ENCODE measurements at places on chromosomes 1 and 21. TPM values are rescaled to one million over a fixed set of nuclear protein-coding genes. Genes with fewer than 3 reads are reported as not detected.
A peak's percentile ranks its signal among the peaks of the same experiment; 100 is the strongest.

DNA sequence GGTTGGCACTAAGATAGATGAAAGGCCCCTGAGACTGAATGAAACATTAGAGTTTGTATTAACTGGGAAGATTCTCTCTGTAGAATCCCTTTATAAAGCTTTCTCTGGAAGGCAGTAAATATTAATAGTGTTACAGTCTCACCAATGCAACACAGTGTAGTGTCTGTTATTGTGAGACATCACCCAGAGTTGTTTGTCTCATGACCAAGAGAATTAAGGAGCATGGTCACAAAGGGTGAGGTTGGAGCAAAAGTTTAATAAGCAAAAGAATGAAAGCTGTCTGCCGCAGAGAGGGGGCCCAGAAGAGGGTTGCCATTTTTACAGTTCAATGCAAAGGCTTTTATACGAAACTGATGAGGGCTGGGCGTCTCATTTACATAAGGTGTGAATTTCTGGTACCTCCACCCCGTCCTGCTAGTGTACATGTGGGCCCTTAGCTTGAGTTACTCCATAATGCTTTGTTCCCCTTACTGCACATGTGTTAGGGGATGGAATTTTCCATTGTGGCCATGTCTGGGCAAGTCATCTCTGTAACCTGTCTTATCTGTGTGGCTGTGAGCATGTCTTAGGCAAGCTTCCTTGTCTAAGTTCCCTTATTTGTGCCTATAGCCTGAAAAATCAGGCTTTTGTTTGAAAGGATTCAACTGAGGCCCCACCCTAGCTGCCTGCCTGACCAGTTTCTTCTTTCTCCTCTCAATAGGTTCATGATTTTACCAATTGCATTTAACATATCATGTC is 184.1 kb downstream of the RASAL2 start:
- H3K27ac ChIP-seq = no peak overlapping the region
- H3K27me3 ChIP-seq = no peaks in the 10 kb centered on the region
- peaks cover 19% of the 10 kb centered on the region for H3K4me1 ChIP-seq
- H3K4me3 ChIP-seq = no peak overlapping the region

The NFIA gene
- polyA plus RNA-seq = 4.1 TPM

The OR2L8 gene
- polyA plus RNA-seq = not detected

The SGIP1 gene
- 22.1 TPM for polyA plus RNA-seq

DNA sequence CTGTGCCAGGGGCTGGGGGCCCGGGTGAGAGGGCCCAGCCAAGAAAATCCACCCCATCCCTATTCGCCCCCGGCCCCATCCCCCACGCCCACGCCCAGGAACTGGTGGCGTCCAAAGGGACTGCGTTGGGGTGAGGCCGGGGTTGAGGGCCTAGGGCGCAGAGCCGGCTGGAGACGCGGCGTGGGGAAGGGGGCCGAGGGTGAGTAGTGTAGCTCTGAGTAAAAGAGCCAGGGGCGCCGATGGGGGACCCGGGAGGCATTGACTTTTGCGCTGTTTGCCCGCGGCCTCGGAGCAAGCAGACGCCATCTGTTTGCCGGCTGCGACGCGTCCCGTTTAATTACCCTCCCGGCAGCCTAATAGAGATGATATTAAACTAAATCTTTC is 3.5 kb upstream of the DMRTA2 start:
- DNase-seq = peak; percentile 52
- peaks cover 24% of the 10 kb centered on the region for H3K4me1 ChIP-seq
- H3K36me3 ChIP-seq = no peaks in the 10 kb centered on the region
- no peak overlapping the region for H3K4me3 ChIP-seq
- no peak overlapping the region for H3K27ac ChIP-seq
- H3K27me3 ChIP-seq = peaks cover 85% of the 10 kb centered on the region

DNA sequence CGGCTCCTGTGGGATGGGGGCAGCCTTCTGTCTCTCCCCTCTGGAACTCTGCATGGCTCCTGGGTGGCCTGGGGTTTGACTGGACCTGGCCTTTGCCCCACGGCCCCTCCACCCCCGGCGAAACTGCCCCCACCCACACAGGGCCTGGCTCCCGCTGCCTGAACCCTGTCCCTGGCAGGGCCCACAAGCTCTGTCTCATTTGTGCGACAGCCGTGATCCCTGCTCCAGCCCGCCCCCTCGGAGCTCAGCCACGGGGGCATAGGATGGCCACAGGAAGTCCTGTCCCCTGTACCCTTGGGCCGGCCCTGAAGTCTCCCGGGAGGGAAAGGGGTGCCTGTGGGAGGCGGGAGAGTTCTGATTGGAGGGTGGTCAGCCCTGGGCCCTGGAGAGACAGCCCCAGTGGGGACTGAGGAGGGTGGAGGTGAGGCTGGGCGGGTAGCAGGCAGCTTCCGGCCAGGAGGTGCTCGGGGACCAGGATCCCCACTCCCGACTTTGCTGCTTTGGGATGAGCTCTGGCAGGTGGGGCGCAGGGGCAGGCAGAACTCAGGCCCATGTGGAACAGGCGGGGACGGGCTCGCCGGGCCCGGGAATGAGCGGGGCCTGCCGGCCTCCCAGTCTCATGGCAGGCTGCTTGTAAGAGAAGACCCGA is 45.1 kb downstream of the SLX9 start:
- no peak overlapping the region for H3K4me3 ChIP-seq
- DNase-seq = peak; percentile 76
- peak overlapping the region; percentile 75 for H3K27ac ChIP-seq
- no peaks in the 10 kb centered on the region for H3K4me1 ChIP-seq
- no peaks in the 10 kb centered on the region for H3K36me3 ChIP-seq

The TMPRSS3 gene
- not detected for polyA plus RNA-seq

The PDE9A gene
- 0.28 TPM for polyA plus RNA-seq

The MAEL gene
- not detected for polyA plus RNA-seq

GRCh38 chr1:41571041-41571440 is 86.6 kb upstream of the EDN2 start:
- no peak overlapping the region for H3K27ac ChIP-seq
- H3K36me3 ChIP-seq = no peaks in the 10 kb centered on the region
- H3K27me3 ChIP-seq = no peaks in the 10 kb centered on the region

The CFAP57 gene
- polyA plus RNA-seq = 0.36 TPM

DNA sequence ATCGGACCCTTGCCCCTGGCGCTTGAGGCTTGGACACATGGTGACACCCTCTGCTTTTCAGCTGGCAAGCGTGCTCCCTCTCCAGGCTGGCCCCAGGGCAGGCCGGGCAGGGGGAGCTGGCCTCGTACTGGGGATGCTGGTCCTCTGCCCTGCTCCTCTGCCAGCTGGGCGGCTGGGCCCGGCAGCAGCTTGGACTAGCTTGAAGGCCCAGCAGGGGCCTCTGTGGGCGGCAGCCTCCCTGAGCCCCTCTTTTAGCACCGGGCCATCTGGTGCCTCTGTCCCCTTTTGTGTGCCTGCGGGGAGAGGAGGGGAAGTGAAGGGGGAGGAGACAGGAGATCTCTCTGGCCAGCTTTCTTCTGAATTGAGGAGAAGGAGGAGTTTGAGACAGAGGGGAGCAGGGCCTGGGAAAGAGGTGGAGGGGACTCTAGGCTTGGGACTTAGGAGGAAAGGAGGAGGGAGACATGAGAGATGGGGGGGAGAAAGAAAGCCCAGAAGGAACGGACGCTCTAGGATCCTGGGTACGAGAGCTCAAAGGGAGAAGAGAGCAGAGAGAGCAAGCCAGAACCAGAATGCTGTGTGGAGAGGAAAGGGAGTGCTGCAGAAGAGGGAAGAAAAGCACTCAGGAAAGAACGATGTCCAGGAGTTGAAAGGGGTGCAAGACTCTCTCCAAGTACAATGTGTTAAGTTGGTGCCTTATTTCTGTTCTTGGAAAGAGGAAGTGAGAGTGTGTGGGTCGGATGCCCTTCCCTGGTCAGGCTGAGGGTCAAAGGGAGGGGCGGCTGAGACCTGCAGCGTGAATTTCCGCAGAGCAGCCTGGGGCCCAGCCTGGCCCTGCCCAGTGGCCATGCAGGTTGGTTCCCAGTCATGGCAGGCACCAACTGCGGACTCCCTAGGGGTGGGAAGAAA is 40.3 kb downstream of the IER5 start:
- H3K4me3 ChIP-seq = no peak overlapping the region
- H3K36me3 ChIP-seq = no peaks in the 10 kb centered on the region
- H3K27me3 ChIP-seq = no peaks in the 10 kb centered on the region

DNA sequence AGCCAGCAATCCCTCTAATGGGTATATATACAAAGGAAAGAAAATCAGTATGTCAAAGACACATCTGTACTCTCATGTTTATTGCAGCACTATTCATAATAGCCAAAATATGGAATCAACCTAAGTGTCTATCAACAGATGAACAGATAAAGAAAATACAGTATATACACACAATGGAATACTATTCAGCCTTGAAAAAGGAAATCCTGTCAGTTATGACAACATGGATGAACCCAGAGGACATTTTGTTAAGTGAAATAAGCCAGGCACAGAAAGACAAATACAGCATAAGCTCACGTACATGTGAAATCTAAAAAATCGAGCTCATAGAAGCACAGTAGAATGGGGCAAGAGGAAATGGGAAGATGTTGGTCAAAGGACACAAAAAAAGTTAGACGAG is 69.1 kb downstream of the WARS2 start:
- no peaks in the 10 kb centered on the region for H3K27me3 ChIP-seq
- H3K36me3 ChIP-seq = no peaks in the 10 kb centered on the region
- H3K4me3 ChIP-seq = no peak overlapping the region
- DNase-seq = no peak
- no peaks in the 10 kb centered on the region for H3K4me1 ChIP-seq

- H3K27me3 ChIP-seq = no peaks in the 10 kb centered on the region
- no peak overlapping the region for H3K27ac ChIP-seq
- no peak overlapping the region for H3K4me3 ChIP-seq
Observed at GRCh38 chr1:175757381-175758015, 14.1 kb upstream of the TNR start.
